Lung microvascular endothelial cell (primary cell): ENCODE measurements at places on chromosomes 11 and 22. TPM values are rescaled to one million over a fixed set of nuclear protein-coding genes. Genes with fewer than 3 reads are reported as not detected.

- no peak for DNase-seq
Observed at GRCh38 chr11:95486979-95487378, 256.0 kb upstream of the SESN3 start.

The MYO18B gene
- total RNA-seq: not detected in 2 replicates

DNA sequence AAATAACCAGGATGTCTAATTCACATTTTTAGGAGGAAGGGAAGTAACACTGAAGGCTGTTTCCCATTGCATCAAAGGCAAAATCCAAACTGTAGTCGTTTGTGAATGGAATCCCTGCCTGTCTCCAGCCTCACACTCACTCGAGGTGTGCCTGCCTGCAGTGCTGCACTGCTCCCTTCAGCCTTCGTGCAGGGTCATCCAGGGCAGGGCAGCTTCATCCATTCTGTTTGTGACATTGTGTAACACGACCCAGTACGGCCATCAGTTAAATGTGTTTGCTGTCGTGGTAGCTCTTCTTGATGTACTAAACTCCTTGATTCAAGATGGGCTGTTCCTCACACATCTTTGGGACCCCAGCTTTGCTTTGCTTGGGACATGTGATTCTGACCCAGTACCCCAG is 34.3 kb downstream of the LDLRAD3 start:
- DNase-seq: no peak

DNA sequence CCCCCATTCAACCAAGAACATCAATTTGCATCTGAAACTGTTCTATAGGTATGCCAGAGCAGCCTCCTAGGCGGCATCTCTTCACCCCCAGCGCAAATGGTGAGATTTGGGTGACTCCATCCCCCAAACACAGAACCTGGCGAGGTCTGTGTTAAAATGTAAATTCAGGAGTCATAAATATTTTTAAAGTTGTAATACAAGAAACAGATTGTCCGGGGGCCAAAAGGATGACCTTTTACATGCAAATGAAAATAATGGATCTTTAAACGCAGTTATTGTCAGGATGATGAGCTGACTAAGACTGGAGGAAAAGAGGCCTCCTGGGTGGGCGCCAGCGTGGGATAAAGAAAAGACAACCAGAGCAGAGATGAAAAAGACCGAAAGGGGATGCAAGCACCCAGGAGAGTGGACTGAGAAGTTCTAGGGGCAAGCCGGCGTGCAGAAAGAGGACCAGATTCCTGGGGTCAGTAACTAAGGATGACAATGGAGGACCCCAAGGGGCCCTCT is 16.0 kb upstream of the ADA2 start:
- no peak for DNase-seq

The OR8A1 gene
- under 0.01 TPM in 1 of 2 replicates, not detected in the other for total RNA-seq

DNA sequence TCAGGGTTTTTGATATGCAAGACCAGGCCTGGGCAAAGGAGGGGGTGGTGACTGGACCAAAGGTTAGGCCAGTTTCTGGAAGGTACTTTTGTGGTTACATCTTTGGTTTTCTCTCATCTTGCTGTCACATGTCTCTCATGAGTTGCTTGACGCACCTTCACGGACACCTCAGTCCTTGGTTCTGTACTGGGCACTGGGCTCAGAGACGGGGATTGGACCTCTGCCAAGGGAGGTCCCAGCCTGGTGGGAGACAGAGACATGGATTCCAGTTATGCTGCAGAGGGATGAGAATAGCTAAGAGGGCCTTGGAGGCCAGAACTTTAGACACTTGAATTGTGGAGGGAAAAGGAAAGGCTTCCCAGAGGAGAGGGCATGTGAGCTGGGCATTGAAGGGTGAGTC is 1.7 kb downstream of the USP35 start:
- DNase-seq: no peak

GRCh38 chr11:46800177-46800576 is 45.9 kb downstream of the CKAP5 start:
- peak; percentile 43 for DNase-seq

DNA sequence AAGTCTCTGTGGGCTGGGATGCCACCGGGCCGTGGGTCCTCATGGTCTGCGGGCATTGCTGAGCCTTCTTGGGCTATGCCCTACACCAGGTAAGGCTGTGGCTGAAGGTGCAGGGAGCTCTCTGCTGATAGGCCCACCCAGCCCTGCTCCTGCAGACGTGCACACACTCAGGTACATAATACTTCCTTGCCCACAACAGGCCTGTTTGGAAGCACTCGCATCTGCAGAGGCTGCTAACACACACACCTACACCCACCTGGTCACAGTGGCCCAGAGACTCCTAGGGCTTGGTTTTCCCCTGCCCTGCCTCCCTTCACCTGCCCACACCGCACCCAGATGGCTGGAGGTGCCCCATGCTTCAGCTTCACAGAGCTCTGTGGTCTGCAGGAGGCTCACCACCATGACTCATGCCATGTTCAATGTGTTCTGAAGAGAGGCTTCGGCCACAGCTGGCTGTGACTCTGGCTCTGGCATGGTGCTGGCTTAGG is 72.8 kb upstream of the KCNQ1OT1 start:
- no peak for DNase-seq

The RFPL3 gene
- total RNA-seq: not detected in 2 replicates

DNA sequence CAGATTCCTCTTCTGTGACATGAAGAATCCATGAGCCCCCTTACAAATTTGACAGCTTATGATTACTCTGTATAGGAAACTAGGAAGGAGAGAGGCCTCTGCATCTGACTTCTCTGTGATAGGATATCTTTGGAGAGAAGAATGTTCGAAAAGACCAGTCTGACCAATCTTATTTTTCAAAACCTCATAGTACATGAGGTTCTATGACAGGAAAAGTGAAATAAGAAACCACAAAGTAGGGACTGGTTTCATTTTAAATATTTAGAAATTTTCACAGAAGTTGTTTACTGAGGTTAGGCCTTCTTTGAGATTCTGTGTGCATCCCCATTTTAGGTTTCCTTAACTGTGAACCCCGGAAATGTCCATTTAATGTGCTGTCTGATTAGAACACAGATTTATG is 2.1 kb upstream of the OR4X1 start:
- DNase-seq: no peak

The OR8D1 gene
- total RNA-seq: not detected in 2 replicates
